ENCODE measurements at places on chromosomes 11 and 22.

GRCh38 chr11:45085646-45086501 is 60.6 kb upstream of the PRDM11 start:
- H3K27me3 ChIP-seq = peaks cover 7% of the 10 kb centered on the region
- H3K36me3 ChIP-seq = peaks cover 13% of the 10 kb centered on the region
- no peak for DNase-seq
- no peak overlapping the region for H3K27ac ChIP-seq

- DNase-seq = no peak
- no peak overlapping the region for H3K27ac ChIP-seq
- H3K4me3 ChIP-seq = no peak overlapping the region
- H3K27me3 ChIP-seq = peaks cover 13% of the 10 kb centered on the region
- peaks cover 1% of the 10 kb centered on the region for H3K4me1 ChIP-seq
Measured at GRCh38 chr11:116724813-116725212, 48.0 kb downstream of the BUD13 start.

- H3K4me3 ChIP-seq = no peak overlapping the region
- H3K27me3 ChIP-seq = no peaks in the 10 kb centered on the region
- DNase-seq = no peak
Measured at GRCh38 chr11:66904055-66904454, 47.2 kb downstream of the LRFN4 start.

DNA sequence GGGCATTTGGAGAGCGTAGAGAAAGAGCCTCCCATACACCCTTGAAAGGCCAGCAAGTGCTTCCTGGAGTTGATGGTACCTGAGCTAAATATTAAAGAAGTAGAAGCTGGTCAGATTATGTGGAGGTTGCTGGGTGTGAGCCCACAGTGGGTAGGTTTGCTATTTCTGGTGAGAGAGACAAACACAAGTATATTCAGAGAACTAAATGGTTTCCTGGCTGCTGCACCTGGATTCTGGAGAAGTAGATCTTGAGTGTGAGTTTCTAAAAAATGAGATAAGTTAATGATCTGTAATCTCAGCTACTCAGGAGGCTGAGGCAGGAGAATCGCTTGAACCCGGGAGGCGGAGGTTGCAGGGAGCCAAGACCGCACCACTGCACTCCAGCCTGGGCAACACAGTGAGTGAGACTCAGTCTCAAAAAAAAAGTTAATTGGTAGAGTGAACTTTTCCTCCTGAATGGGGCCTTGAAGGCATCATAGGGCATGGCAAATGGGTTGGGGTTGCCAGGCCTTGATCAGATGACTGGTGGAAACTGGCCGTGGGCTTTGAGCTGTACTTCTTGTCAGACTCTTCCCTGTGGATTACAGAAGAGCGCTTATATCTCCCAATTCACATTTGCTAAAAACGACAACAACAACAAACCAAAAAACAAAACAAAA is 75.8 kb downstream of the ADAMTS15 start:
- H3K36me3 ChIP-seq = no peaks in the 10 kb centered on the region
- no peak overlapping the region for H3K4me3 ChIP-seq
- H3K27me3 ChIP-seq = peaks cover 11% of the 10 kb centered on the region
- peak overlapping the region; percentile 48 for H3K27ac ChIP-seq
- H3K4me1 ChIP-seq = peaks cover 20% of the 10 kb centered on the region
